Stimulated activated naive CD8-positive, alpha-beta T cell treated with anti-CD3 and anti-CD28 coated beads, Interleukin-15, Interleukin-2, amounts not matched to agents 100 U/mL and 50 U/mL, for 24 hours (primary cell): ENCODE measurements at places on chromosomes 2 and 18.
A peak's percentile ranks its signal among the peaks of the same experiment; 100 is the strongest.

DNA sequence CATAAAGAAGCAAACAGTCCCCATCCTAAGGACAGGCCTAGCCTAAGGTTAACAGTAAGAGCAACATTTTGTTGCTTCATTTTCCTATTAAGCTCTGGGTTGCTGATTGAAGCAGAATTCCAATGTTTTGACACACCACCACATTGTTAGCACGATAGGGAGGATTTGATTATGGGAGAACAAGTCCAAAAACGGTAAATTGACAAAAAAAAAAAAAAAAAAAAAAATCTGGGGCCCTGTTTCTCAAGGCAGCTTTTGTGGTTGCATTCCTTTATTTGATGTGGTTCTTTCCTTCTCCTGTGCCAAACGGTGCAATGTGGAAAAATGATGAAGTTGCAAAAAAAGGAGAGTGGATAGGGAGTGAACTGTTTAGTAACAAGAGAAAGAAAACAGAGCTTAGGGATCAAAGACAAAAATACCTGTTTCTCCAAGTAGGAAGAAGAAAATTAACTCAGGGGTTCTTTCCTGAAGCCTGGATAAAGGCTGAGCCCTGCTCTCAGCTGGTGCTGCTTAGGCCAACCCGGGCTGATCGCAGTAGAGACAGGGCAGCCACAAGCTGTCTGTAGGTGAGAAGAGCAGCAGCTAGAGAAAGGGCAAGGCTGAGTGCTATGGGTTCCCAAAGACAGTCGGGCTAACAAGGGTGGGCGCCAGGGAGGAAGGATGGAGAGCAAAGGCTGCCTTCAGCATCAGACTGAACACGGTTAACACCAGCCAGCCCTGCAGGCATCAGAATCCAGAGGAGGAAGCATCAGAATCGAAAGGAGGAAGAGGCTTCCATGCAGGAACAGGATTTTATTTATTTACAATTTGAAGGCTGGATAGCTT lies 167.8 kb upstream of the FOSL2 start:
- no peak for DNase-seq

DNA sequence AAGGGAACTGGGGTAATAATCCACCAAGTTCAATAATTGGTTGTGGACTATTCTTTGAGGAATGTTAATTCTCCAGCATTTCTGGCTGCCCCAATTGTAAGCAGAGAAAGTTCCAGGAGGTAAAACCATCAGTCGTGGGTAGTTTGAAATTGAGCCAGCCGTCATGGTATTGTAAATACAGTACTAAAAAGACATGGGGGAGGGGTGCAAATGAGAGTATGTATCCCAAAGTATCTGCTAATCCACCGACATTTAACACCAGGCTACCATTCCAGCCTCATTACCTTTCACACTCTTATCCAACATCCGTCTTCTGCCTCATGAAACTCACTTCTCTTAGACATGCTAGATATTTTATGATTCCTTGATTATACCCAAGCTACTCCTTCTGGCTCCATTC lies 507.9 kb downstream of the ERBB4 start:
- no peak for DNase-seq

GRCh38 chr2:16604236-16604635 lies 61.4 kb downstream of the CYRIA start:
- DNase-seq: no peak

DNA sequence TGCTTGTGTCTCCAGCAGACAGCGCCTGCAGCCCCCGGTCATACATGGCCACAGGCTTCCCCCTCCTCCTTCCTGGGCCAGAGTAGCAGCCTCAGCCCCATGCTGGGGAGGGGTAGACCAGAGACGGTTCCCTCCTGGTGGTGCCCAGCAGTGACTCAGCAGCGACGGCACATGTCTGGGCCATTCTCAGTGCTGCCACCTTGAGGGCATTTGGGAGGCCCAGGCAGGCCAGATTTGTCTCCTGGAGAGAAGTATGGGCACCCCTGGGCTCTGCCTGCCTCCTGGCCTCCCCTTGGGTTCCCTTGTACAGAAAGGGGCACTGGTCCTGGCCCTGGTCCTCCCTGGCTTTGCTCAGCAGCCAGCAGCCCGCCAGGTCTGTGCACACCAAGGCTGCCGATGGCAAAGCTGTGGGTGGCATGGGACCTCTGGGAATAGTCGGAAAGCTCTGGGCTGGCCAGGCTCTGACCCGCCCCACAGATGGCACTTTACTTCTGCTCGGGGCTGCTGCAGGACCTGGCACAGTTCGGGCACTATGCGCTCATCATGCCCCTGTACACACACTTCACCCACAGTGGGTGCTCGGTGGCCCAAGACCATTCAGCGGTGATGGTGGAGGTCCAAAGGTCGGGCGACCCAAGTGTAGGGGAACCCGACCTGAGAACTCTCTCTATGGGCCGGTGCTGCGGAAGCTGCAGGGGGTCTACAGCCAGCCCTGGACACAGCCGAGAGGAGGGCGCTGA lies 11.4 kb upstream of the ALPI start:
- DNase-seq: peak; percentile 82

- DNase-seq: no peak
Observed at GRCh38 chr18:62751341-62751821, 36.0 kb downstream of the PHLPP1 start.

DNA sequence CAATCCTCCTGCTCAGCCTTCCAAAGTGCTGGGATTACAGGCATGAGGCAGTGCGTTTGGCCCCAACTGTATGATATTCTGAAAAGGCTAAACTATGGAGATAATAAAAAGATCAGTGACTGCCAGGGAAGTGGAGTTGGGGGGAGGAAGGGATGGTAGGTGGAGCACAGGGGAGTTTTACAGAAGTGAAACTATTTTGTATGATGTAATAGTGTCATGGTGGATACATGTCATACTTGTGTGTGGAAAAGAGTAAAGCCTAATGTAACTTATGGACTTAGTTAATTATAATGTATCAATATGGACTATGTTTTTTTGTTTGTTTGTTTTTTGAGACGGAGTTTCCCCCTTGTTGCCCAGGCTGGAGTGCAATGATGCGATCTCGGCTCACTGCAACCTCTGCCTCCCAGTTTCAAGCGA lies 2.9 kb upstream of the GGCX start:
- DNase-seq: no peak
